Fibroblast of villous mesenchyme (primary cell): ENCODE measurements at places on chromosomes 7 and 10. TPM values are rescaled to one million over a fixed set of nuclear protein-coding genes. Genes with fewer than 3 reads are reported as not detected.

Gene GTF2IRD2
- 8.2 and 10.6 TPM in 2 replicates for total RNA-seq

Gene ENTPD7
- total RNA-seq: 43.2 and 48.4 TPM in 2 replicates

Gene GRIFIN
- total RNA-seq: not detected in 2 replicates

Gene RNF32
- total RNA-seq: 0.43 and 0.97 TPM in 2 replicates

DNA sequence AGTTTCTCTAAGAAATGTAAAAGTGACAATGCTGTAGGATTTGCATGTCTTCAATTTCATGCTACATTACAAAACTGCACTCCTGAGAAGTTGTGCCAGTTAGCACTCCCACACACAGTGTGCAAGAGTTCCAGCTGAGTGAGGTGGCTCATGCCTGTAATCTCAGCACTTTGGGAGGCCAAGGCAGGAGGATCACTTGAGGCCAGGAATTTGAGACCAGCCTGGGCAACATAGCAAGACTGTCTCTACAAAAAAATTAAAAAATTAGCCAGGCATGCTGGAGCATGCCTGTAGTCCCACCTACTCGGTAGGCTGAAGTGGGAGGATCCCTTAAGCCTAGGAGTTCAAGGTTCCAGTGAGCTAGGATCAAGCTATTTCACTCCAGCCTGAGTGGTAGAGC, 44.6 kb downstream of the FRA10AC1 start:
- no peak for DNase-seq

DNA sequence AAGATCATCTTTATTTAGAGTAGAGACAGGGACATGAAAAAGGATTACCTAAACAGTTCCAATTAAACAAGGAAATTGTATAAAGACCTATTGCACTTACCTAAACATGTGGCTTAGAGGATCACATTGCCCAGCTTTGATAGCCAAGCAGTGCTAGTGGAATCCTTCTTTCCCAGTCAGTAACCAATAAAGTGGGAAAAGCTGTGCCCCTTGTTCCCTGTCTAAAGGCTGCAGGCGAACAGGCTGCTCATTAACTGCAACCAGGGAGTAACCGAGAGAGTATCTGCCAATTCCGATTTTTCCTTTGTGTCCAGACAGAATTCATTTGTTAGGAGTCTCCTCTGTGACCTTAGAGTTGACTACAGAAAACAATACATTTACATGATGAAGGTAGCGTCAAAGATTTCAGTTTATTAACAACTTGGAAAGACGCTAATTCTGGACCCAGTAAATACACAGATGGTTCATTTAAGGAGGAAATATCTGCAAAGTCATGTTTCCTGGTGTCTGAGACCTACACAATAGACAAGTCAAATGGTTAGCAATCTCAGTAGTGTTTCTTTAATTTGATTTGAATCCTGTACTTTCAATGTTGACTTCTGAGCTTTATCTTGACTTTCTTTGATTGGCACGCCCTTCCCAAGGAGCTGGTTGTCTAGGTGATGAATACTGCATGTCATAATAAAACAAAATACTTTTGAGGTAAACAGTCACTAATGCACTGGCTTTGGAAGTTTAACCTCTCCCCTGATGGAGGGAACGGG, 57.3 kb upstream of the MET start:
- DNase-seq: no peak

GRCh38 chr10:29142516-29143314, 146.2 kb upstream of the LYZL1 start:
- no peak for DNase-seq

GRCh38 chr7:85602196-85602595, 415.3 kb upstream of the SEMA3D start:
- no peak for DNase-seq

DNA sequence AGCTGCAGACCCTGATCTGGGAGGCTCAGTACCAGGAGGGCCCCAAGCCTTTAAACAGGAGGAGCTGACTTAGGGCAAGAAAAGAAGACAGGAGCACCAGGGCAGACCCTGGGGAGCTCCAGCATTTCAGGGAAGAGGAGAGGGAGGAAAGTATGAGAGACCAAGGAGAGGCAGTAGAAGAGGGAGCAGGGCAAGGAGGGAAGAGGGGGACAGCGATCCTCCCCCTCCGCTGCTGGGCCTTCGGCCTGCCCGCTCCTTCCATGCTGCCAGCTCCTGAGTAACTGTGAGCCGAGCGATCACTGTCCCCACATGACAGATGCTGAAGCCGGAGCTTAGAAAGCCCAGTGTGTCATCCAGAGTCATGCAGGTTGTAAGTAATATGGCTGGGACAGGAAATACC, 65.9 kb downstream of the ALOX5 start:
- DNase-seq: no peak

DNA sequence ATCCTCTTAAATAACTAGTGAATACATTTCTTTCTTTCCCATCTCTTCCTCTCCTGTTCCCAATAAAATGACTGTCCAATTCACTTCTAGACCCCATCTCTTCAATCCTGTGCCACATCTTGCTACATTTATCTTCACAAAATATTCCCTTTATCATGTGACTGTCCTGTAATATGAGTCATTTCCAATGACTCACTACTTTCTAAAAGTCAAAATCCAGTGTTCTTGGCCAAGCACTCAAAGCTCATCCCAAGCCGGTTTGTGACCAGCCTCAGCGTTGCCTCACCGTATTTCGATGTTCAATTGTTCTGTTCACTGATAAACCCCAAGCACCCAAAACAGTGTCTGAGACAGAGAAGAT, 104.7 kb downstream of the PARD3 start:
- peak; percentile 72 for DNase-seq

GRCh38 chr7:132560825-132561529, 15.3 kb downstream of the PLXNA4 start:
- DNase-seq: no peak

GRCh38 chr7:137983323-137984008, 18.4 kb downstream of the CREB3L2 start:
- DNase-seq: no peak

DNA sequence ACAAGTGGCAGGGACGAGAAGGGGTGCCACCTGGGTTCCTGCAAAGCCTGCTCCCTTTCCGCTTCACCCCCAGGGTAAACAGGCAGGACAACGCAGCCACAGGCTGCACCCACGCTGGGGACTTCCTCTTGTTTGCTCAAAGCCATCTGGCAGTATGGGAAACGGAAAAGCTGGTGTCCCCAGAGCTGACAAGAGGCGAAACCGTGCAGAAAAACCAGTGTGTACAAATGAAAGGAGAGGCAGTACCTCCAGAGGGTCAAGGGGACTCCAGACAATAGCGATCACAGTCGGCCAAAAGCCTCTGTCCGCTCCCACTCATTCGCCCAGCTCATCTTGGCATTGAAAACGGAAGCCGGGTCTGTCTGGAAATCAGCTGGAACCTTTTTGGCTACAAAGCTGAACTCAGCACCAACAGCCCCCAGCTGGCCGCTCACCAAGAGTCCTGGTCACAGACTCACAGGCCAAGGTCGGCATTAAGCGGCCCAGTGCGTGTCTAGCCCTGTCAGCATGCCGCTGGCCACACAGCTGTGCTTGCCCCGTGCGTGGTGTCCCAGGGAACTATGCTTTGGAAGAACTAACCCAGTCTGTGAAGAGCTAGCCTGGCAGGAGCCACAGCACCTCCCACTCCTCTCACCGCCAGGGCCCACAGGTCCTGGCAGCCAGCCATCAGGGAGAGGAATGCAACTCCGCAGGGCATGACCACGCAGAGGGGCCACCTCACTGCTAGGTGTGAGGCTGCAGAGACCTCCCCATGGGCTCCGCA, 10.4 kb downstream of the TNS3 start:
- DNase-seq: peak; percentile 90

- DNase-seq: no peak
Observed at GRCh38 chr7:141220263-141220880, 146.5 kb downstream of the TMEM178B start.

- DNase-seq: no peak
Observed at GRCh38 chr7:46580766-46581165, 659.7 kb upstream of the IGFBP3 start.

DNA sequence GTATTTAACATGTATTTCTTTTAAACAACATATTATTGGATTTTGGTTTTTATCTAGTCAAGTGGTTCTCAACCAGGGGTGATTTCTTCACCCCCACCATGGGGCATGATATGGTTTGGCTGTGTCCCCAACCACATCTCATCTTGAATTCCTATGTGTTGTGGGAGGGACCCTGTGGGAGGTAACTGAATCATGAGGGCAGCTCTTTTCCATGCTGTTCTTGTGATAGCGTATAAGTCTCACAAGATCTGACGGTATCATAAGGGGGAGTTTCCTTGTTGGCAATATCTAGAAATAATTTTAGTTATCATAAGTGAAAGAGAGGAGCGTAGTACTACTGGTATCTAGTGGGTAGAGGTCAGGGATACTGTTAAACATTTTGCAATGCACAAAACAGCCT, 37.6 kb downstream of the TMEM168 start:
- DNase-seq: no peak

DNA sequence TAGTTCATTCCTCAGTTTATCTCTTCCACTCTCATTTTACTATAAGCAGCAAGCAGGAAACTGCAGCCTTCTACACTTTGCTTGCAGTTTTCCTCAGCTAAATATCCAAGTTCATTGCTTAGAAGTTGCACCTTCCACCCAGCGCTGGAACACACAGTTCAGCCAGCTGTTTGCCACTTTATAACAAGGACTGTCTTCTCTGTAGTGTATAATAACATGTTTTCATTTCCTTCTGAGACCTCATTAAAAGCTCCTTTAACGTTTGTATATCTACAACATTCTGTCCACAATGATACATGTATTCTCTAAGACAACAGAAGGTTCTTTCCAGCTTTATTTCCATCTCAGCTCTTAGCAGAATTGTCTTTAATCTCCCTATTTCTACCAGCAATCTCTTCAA, 74.1 kb downstream of the GNAI1 start:
- DNase-seq: no peak
